Activated T-helper 9 cell treated with anti-CD3 and anti-CD28 coated beads, Interleukin-2, amount 50 U/mL, for 16 hours (primary cell): ENCODE measurements at places on chromosomes 12 and 14.

- DNase-seq = no peak
Measured at GRCh38 chr12:127592245-127592644, 674.7 kb upstream of the TMEM132C start.

- DNase-seq = no peak
Measured at GRCh38 chr12:80038062-80038560, 61.2 kb upstream of the OTOGL start.

DNA sequence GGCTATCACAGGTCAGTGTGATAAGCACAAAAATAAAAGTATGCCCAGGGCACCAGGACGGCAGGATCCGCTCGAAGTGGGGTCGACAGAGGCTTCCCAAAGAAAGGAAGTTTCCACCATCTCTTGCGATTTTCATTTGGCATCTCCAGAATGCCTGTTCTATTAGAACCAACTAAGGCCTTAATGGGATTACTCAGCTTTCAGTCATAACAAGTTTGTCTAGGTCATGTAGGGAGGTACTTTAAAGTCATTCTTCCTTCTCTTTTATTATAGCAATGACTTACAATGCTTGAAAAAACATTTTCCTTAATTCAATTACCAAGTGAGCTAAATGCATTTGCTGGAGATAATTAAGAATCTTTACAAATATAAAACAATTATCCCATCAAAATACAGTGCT, 83.6 kb upstream of the DIO3 start:
- DNase-seq = no peak

DNA sequence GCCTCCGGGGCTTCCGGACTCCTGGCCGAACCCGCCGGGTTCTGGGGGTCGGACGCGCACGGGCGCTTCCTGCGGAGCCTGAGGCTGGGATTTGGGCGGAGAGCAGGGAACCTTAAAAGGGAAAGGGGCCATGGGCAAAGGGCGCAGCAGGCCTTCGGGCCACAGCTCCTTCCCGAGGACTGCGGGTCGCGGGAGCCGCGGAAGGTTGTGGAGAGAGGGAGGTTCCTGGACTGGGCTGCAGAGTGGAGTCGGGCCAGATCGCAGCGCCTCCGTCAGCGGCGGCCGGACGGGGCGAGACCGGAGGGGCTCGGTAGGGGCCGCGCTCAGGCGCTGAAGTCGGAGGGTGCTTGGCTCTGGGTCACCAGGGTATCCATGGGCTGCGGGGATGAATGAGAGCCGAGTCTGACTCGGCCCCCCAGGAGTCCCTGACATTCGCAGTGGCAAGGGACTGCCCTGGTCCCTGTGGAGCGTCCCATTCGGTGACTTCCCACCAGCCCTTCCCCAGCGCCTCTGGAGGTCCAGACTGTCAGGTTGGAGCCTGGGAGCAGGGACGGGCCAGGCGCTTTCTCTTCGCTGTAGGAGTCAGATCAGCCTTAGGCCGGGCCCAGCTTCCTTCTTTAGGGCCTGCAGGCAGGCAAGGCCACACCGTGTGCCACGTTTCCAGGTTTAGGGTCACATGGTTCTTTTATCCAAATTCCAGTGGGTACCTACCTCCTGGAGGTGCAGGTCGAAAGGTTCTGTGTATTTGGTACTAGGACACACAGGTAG, 938 bp upstream of the SLC25A29 start:
- DNase-seq = no peak

- DNase-seq = no peak
Measured at GRCh38 chr12:52865090-52865944, 16.5 kb upstream of the KRT78 start.

DNA sequence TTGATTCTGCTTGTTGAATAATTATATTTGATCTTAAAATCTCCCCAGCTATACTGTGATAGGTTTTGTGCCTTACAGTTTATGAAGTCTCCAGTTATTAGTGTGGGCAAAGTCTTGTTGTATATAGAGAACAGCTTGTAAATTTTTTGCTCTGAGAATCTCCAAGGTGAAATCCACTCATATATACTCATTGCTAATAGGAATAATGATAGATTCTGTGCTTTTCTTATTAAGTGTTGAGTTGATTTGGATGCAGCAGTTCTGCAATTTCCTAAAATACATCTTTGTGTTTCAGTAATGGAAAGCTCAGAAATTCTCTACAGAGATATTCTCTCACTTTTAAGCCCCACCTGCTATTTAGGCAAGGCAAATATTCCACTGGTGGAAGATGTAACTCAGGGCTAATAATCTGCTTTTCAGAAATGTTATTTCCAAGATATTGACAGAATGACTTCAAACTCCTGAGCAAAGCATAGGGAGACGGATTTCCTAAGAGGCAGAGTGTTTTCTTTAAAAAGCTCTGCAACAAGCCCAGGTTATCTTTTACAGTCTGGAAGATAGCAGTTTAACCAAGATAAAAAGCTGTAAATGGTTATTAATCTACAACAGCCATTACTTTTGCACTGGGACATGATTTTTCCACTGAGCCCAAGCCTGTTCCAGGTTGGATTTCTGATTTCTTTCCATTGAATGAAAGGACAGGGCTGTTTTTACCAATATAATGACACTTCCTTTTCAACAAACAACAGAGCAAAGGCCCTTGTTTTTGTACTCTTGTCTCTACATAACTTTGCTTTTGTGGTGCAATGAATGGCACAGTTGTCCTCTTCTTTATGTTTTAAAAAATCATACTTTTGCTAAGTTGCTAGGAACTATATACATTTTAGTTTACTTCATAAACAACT, 239.9 kb upstream of the ATP2B1 start:
- no peak for DNase-seq

- DNase-seq = no peak
Measured at GRCh38 chr12:47378222-47378582, 298.4 kb upstream of the AMIGO2 start.

DNA sequence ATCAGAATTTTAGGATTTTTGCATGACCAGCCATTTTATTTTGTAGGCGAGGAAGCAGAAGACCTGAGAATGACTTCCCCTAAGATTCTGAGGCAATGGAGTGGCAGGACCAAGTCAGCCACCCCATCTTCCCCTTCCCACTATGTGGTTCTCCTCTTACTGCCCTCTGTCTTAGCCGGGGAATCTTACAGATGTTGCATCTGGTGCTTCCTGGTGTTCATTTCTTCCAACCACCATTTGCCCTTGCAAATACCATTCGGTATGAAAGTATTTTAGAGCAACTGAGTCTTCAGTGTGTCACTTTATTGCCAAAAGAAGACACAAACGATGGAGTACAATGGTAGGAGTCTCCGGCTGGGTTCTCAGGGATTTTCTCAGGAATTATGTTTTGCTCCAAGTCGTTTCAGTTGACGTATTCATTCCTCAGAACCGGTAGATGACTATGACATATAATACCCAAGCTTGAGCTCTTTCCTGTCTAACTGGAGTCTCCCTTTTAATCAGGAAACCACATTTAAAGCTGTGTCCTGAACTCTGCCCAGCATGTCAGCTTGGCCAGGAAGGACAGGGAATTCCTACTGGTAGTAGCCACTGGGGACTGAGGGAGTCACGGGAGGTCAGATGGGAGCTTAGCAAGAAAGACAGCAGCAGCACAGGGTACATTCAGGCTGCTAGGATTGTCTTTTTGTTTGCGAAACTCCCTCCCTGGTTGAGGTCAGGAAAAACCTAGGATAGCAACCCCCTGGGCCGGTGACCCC, 87.0 kb downstream of the SAMD4A start:
- DNase-seq = no peak

GRCh38 chr12:109548258-109548657, 25.0 kb downstream of the MMAB start:
- DNase-seq = no peak

- DNase-seq = no peak
Measured at GRCh38 chr14:34374998-34375740, 86.9 kb downstream of the SPTSSA start.

- no peak for DNase-seq
Measured at GRCh38 chr14:63039866-63040265, 5.4 kb downstream of the KCNH5 start.

- DNase-seq = no peak
Measured at GRCh38 chr12:124024776-124025175, 51.8 kb downstream of the ZNF664 start.

DNA sequence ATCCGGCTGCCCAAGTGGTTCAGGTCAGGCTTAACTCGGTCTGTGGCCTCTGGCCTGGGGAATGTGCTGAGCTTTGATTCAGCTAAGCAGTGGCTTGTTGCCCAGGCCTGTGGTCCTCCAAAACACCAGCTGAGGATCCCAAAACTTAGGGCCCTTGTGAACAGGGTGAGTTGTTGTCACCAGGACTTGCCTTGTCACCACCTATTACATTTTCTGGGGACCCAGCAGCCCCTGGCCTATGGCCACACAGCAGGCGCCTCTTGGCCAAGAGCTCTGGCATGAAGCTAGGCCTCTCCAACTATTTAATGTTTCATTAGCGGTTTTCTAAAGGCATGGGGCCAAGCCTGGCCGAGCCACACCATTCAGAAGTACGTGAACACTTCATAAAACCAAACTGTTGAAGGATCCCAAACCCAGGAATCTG, 343.7 kb downstream of the CACNA1C start:
- DNase-seq = no peak

DNA sequence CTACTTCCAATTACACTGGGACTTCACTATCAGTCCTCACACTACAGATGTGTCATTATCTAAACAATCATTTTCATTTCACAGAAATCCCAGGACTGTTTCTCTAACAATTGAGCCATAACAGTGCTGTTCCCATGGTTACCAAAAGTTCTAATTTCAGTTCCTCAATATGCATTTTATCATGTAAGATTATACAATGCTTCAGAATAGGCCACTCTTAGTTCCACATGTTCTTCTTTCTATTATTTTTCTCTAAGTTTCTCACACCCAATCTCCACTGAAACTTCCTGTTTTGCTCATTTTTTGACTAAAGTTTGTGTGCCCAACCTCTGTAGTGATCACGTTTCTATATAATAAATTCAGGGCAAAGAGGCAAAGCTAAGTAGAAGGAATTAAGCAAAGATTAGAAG, 185.8 kb downstream of the DUSP6 start:
- DNase-seq = no peak

DNA sequence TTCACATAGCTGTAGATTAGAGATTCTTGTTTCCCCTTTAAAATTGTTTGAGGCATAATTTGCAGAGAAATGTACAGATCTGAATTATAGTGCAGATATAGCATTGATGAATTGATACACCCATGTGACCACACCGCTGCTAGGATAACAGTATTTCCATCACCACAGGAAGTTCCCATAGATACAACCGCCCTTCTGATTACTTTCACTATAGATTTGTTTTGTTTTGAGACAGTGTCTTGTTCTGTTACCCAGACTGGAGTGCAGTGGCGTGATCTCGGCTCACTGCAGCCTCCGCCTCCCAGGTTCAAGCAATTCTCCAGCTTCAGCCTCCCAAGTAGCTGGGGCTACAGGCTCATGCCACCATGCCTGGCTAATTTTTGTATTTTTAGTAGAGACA, 8.8 kb upstream of the ASPG start:
- DNase-seq = no peak

- no peak for DNase-seq
Measured at GRCh38 chr12:53994009-53994263, 6.0 kb upstream of the HOXC9 start.

DNA sequence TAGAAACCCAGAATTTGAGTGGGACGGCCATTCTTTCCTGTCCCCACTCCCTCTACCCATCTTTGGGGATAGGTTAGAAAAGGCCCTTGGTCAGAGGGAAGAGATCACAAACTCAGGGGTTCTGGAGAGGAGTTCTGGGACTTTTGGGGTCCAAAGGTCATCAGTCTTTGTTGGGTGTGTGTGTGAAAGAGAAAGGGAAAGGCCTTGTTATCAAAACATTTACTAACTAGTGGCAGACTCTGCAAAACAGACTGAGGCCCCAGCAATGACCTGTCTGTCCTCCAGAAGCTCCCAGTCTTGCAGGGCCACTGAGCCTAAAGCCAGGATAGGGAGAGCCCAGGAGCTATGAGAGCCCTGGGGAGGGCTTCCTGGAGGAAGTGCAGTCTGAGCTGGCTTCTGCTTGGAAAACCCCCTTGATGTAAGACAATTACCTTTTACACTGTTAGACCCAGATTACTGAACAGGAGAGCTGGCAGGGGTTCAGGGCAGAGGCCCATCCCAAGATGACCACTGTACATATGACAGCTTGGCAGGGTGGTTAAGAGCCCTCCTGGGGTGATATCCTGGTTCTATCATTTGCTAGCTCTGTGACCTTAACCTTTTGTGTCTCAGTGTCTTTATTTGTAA, 429.1 kb upstream of the CCDC196 start:
- DNase-seq = no peak

DNA sequence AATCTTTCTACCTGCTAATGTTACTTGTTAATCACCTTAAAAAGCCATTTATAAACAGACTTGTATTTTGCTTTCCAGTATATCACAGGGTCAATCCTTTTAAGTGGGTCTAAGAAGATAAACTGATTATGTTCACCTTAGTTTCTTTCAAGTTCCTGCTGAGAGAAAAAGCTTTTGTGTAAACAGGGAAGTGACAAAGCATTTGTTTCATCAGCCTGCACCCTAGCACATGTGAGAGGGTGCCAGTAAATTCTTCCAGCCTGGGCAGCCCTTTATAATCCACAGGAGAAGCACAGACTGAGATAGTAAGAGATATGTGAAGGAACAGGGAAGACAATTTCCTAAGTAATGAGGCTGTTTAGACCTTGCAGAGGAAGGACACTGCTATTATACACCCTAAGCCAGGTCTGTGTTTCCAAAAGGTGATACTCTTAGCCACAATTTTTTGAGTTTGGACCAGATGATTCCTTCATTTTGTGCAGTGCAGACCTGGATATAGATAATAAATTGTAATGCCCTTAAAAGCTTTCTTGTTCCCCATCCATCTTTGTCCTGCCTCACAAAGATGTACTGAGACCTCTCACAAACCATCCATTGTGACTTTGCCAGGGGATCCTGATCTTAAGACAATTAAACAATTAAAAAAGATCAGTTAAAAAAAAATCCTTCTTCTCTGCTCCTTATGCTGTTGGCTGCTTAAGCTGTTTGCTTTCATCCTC, 150.7 kb downstream of the KTN1 start:
- DNase-seq = no peak

DNA sequence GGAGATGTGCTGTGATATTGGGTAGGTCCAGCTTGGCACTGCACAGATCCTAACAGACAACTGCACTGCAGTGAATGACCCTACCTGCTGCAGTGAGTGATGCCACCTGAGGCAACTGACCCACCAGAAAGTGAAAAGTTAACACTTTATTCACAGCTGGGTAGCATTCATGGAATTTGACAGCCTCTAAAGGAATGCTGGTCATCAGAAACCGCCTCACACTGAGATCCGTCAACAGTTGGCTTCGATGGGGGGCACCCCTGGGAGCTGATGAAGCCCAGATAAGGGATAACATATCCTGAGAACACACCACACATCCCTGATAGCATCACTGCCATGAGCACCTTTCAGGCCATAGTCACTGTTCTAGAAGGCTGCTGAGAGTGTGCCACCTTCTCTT, 272.4 kb upstream of the CRY1 start:
- no peak for DNase-seq

- no peak for DNase-seq
Measured at GRCh38 chr14:89443042-89443629, 26.1 kb upstream of the FOXN3 start.

- no peak for DNase-seq
Measured at GRCh38 chr12:116222358-116222757, 55.1 kb downstream of the MED13L start.

- no peak for DNase-seq
Measured at GRCh38 chr14:100715332-100715731, 11.4 kb upstream of the DLK1 start.

- DNase-seq = no peak
Measured at GRCh38 chr14:65425885-65426284, 13.4 kb downstream of the FUT8 start.

GRCh38 chr12:104475271-104475670, 18.5 kb downstream of the CHST11 start:
- DNase-seq = no peak
